ENCODE measurements at places on chromosomes 3 and 15.

- DNase-seq: no peak
Observed at GRCh38 chr15:36313736-36314280, 265.6 kb upstream of the CDIN1 start.

DNA sequence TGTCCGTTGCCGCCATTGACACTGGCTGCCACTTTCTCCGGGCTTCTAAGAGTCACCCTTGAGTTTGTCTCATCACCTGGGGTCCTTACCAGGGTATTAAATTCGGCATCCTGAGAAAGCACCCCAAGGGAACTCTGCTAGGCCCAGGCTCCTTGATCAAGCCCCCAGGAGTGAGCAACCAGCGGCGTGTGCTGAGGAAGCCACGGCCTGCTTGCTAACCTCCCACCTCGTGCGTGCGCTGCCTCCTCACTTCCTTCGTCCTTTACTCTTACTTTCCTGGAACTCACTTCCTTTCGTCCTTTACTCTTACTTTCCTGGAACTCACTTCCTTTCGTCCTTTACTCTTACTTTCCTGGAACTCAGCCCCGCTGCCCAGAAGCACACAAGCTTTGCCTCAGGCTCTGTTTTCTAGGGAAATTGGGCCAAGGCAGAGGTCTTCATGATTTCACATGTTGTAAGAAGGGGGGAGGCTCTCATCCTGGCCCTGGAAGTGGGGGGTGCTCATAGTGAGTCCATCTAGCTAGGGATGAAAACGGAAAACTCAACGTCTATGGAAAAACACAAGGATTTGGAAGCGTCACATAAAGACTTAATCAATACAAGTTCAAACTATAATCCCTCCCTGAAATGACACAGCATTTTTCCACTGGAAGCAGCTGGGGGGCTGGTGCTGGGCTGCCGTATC is 36.7 kb upstream of the BDH1 start:
- no peak for DNase-seq

DNA sequence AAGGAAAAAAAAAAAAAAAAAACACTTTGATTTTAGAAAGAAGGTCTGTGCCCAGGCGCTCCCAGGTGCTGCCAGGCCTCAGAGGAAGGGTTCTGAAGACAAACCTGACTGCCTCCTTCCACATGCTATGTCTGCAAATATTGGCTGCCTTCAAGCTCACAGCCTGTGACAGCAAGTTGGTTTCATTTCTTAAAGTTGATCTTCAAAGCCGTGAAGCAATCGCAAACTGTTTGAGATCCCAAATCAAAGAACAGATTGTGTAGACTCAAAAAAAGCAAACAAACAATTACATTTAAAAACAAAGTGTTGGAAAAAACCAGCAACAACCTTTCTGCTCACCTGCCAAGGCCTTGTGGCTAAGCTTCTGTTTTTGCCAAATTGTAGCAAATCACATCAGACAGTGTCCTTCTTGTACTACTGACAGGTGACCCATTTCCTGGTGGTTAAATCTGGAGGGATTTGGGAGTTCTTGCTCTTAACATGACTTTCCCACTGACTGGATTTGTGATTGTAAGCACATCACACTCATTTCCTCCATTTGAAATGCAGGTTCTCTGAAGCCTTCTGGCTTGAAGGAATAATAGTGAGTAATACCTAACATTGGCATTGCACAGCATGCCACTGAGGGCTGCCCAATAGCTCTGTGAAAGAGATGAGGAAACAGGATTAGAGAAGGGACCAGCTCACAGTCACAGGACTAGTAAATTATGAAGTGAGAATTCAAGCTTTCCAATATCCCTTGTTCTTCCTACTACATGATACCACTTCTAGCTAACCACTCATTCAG is 502.4 kb downstream of the LPP start:
- DNase-seq: no peak

GRCh38 chr3:141928631-141929270 is 52.3 kb downstream of the ATP1B3 start:
- no peak for DNase-seq

GRCh38 chr3:160577556-160578195 is 12.3 kb upstream of the KPNA4 start:
- DNase-seq: peak; percentile 36

- no peak for DNase-seq
Observed at GRCh38 chr15:78715434-78715833, 74.4 kb upstream of the CHRNB4 start.

DNA sequence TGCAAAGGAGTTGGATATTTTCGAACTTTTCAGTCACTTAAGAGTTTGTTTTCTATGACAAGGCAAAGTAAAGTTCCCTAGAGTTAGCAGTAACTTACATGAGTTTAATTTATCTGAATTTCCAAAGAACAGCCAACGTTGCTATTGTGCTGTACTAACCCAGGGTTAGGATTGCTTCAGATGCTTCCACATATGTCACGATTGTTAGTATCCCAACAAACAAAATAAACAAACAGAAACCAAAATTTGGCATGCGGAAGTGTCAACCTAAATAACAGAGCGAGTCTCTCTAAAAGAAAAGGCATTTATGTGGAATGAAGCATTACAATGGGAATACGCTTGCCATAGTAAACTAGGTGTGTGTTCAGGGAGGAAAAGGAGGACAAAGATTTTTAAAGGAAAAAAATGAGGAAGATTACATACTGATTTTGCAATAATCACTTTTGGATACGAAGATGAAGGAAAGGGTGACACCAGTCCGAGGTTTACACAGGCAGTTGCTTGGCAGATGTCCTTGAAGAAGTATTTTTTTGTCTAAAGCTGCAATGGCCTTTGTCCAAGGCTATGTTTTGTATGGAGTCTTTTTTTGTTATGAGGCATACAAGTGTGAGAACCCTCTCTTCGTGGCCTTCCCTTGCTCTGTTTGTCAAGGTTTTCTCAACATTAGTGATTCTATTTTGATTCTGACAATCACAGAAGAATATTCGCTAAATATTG is 267.9 kb downstream of the GABRG3 start:
- no peak for DNase-seq

DNA sequence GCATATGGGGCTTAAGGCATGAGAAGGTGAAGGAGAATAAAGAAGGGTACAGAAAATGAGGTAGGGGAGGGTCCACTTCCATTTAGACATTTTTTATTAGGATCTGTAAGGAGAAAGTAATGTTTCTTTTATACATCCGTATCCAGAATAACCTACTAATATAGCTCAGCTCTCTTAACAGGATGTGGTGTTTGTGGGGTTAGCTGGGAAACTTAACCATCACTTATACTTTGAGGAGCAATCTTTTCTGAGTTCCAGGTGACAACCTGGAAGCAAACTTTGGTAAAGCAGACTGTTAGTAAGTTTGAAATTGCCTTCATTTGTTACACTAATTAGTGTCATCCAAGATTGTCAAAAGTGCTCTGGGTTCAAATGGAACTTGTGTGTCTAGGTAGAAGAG is 36.6 kb downstream of the BUB1B start:
- DNase-seq: no peak

DNA sequence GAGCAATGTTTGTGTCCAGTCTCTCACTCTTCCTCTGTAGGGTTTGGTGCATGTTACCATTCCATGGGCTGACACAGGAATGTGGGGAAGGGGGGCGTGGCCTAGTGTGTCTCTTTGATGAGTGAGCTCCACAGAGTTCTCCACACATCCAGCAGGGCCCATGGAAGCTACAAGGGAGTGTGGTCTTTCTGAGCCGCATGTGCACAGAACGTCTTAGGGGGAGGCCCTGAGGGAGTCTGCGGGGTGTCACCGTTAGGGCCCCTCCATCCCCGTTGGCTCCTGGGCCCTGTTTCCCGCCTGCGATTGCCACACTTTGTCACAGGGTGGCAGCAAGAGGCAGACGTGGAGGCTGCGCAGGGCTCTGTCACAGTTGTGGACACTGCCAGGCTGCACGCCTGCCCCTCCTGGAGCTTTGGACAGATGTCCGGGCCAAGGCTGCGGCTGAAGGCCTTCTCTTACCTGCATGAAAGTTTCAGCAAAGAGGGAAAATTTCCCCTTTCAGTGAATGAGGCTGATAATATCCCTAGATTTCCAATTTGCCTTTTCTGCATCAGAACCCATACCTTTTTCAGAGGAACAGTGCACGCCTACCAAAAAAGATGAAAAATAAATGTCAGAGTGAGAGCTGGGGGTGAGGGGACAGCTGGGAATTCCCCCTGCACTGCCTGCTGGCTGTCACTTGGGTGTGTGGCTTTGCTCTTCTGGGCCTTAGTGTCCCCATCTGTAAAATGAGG is 24.3 kb downstream of the CACNA2D3 start:
- no peak for DNase-seq

GRCh38 chr15:74050556-74051234 is 31.7 kb downstream of the GOLGA6A start:
- DNase-seq: no peak

DNA sequence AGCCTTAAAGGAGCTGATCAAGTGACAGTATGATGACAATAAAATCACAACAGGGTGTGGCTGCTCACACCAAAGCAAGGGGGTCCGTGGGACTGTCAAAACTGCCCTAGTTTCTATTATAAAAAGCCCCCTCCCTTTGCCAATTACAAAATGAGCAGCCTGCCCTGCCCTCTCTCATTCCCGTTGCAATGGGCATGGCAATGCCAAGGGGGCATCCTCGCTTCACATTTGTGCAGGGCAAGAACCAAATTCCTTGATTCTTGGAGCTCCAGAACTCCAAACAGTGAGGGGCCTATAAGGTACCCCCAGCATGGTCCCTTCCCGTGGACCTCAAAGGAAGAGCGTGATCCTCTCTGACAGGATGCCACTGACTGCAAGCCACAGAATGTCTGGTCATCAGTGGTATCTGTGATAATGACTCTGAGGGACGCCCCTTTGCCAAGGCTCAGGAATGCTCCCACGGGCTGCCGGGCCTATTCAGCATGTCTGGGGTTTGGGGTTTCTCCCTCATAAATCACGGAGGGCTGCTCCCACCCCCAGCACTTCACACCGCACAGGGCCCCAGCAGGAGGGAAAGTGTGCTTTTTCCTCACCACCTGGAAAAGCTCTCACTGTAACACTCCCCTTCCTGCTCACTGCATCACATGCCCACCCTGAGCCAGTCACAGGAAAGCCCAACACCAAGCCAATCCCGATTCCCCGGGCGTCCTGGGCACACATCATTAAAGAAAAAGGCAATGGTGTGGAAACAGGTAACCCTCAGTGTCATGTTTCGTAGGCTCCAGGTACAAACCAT is 105.1 kb upstream of the TRPM1 start:
- DNase-seq: no peak

DNA sequence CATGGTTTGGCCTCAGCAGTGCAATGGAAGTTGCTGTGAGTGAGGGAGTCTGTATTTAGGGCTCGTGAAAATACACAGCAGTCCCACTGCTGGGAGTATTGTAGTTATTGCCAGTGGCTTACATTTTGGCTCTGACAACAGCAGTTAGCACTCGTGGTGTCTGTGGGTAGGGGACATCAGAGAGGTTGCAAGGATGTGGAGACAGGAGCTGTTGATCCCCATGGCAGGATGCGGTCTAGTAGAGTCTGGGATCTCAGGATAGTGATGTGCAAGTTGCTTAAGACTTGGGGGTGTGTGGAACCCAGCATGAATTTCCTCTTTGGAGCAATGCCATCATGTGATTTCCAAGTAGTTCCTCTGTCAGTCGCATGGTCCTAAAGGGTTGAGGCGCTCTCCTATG is 59.9 kb downstream of the GALK2 start:
- no peak for DNase-seq

- DNase-seq: no peak
Observed at GRCh38 chr15:68587769-68588385, 9.1 kb downstream of the CORO2B start.

- no peak for DNase-seq
Observed at GRCh38 chr15:66630801-66631351, 65.1 kb upstream of the LCTL start.

DNA sequence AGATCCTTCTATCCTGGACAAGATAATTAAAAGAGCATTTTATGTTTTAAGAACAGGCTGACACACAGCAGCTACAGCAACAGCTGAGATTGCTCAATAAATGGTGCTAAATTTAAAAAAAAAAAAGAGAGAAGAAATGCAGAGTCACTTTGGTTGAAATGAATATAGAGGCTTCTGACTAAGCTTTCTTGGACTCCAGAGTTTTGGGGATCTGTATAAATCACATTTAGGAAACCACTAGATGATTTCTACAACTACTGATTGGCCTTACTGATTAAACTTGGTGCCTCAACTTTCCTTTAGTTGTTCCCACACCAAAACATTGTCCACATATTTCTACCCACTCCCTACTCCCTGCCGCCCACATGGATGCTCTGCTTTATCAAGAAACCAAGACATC is 132.9 kb upstream of the ZBTB20 start:
- DNase-seq: no peak

DNA sequence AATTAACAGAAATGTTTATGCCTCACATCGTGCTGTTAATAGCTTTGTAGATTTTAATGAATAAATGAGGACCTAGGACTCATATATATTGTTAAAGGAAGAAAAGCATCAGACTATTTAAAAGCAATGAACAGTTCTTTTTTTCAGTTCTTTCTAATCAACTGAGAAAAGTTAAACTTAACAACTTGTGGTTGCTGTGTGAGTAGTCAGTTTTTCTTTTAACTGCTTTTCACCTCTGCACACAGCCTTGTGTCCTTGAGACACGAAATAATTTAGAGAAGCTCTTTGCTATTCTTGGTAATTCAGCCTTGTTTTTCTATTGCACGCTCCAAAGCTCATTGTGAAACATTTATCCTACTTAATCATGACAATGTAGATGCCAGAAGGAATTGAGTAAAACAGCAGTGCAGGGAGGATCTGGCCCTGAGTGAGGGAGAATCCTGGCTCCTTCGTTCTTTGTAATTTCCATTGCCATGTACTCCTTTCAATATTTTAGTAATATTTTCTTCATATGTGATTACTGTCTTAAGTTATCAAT is 499.0 kb downstream of the PYDC2 start:
- DNase-seq: no peak

- no peak for DNase-seq
Observed at GRCh38 chr15:31463521-31464102, 137.0 kb downstream of the KLF13 start.

GRCh38 chr15:57057134-57057930 is 138.9 kb downstream of the TCF12 start:
- DNase-seq: no peak

GRCh38 chr3:62260655-62261054 is 112.7 kb downstream of the FEZF2 start:
- DNase-seq: no peak

- DNase-seq: no peak
Observed at GRCh38 chr3:71180524-71180923, 403.0 kb downstream of the FOXP1 start.

GRCh38 chr3:23619705-23620637 is 185.8 kb upstream of the UBE2E1 start:
- no peak for DNase-seq

- DNase-seq: no peak
Observed at GRCh38 chr15:60494108-60494507, 15.2 kb upstream of the ICE2 start.

- DNase-seq: no peak
Observed at GRCh38 chr3:42451546-42452230, 41.3 kb upstream of the LYZL4 start.

DNA sequence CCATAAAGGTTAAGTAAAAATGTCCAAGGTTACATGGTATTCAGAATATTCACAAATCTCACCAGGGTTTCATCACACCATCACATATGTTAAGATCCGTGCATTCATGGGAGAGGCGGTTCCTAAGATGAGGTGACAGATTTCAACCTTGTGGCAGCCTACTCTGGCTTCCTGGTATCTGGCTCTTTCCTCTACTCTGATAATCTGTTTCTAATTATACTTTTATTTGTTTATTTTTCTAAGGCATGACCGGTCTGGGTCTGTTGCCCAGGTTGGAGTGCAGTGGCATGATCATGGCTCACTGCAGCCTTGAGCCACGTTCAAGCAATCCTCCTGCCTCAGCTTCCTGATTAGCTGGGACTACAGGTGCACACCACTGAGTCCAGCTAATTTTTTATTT is 34.4 kb downstream of the RAF1 start:
- no peak for DNase-seq

GRCh38 chr3:171249245-171249644 is 211.0 kb downstream of the TNIK start:
- DNase-seq: no peak

Data from NCI-H2107 (cell line).